ENCODE measurements at places on chromosomes 12 and 14.

DNA sequence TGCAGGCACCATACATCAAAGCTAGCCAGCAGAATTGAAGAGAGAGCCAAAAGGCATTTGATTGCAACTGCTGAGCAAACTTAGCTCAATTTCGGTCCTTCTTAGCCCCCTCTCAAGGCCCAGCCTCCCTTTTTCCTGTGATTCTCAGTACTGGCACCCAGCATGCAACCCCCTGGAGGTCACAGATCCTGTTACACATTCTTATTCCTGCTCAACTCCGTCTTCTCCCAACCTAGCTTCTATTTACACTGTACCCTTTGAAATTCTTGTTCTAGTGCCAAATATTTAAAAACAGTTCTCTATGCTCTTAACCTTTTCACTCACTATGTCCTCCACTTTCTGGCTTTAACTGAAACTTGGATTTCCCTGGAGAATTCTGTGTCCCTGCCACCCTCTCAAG lies 131.3 kb upstream of the CPSF6 start:
- DNase-seq = no peak

DNA sequence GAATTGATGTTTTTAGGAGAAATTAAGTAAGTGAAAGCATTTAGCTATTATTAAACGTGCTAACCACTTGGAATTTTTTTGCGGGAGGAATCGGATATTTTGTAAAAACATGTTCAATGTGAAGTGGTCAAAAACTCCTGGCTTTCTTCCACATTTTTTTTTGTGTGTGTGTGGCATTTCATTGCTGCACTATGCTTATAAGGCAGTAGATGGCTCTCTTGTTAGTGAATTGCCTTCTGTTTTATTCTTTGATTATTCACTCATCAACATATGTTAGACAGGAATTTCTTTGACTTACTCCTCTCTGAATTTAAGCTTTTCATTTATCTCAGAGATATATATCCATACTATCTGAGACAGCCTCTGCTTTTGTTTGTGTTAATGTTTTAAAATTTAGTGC lies 71.3 kb downstream of the DERA start:
- DNase-seq = no peak

DNA sequence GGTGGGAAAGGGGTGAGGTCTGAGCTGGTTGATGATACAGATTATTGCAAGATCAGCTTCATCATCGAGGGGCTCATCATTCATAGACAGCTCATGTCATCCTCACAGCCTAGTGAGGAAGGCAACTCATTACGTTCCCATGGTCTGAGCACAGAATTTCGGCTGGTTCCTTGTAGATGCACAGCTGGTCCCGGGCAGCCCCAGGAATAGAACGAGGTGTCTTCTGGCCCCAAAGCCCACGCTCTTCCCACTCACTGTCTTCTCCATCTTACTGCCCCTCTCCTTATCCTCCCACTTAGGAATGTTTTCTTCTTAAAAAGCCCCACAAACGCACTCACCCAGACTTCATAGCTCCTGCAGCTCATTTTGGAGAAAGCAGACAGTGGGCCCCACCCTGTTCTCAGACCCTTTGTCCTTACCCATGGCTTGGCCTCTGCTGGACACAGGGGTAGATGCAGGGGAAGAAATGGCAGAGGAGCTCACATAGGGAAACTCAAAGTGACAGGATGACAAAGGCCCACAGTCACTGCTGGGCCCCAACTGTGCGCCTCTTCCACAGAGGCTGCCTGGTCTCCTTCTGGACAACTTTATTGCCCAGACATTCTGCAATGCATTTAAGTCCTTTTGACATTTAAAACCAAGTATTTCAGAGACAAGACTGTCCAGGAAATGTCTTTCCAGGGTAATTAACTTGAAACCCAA lies 162.2 kb downstream of the ADGRD1 start:
- DNase-seq = no peak

- no peak for DNase-seq
Measured at GRCh38 chr14:26595926-26596542, 1.8 kb downstream of the NOVA1 start.

DNA sequence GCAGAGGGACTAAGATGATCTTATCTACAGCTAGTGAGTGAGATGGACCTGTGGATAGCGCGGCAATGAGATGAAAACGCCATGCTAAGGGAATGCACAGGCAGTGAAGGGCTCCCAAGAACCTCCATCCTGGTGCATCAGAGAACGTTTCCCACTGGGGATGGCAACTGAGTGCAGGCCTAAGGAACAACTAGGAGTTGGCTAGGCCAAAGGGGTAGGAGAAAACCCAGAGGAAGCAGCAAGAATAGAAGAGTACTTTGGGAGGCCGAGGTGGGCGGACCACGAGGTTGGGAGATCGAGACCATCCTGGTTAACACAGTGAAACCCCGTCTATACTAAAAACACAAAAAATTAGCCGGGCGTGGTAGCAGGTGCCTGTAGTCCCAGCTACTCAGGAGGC lies 24.6 kb upstream of the BATF start:
- no peak for DNase-seq

DNA sequence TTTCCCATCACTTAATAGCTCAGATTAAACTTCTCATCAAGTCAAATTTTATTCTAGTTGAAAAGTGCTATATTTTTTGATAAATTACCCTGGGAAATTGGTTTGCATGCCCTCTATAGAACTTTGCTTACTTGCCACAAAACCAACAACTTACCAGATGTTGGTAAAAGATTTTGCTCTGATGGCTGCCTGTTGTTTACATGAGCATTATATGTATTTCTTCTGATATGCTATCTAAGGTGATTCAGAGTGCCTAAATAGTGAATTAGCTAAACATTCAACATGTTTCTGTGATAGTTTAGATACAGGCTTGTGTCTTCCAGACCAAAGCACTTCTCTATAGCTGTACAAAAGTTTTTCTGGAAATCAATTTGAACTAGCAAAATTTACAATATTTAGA lies 51.0 kb downstream of the PPM1A start:
- no peak for DNase-seq

- no peak for DNase-seq
Measured at GRCh38 chr12:93419388-93420034, 22.2 kb downstream of the UBE2N start.

DNA sequence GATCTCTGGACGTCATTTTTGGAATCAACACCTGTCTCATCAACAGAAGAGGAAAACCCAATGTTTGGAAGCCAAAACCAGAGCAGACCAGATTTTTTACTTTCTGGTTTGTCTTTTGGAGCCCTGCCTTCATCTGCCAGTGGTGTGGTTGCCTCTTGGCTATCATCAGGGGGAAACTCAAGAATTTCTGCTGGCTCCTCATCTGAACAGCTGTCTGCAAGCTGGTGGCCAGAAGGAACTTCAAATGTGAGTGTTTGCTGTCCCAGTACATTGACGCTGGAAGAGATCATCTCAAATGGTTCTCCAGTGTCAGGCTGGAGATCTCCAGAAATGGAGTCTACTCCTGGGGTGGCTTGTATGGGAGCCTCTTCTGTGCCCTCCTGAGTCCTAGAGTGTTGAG lies 13.8 kb downstream of the PLD4 start:
- DNase-seq = no peak

DNA sequence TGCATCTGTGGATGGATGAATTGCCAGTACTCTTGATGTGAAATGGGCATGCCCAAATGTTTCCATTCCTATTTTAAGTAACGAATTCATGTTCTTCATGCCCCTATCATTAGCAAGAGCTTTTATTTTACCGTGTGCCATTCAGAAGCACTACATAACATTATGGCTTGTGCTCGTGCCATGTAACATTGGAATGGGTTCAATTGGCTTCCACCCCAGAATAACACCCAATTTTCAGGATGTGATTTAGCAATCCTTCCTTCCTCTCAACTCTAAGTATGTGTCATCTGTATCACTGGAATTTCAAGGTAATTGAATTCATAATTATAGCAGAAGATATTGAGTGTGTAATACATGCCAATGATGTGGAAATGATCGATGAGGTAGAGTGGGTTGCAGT lies 145.8 kb upstream of the TMPO start:
- no peak for DNase-seq

DNA sequence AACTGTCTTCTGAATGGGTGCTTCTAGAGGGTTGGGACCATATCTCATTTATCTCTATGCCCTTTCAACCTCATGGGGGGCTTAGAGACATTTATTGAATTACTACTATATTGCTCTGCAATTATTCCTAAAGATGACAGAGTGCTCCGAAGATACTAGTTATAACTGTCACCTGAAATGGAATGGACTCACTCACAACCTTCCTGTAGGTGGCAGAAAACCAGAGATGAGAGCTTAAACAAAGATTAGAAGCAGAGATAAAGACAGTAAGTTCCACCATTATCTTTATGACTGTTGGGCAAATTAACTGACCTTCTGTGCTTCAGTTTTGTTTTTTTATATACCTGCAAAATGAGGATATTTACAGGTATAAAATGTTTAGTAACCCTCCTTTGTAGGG lies 31.5 kb upstream of the GTF2A1 start:
- no peak for DNase-seq

GRCh38 chr14:26605602-26606001 lies 7.8 kb upstream of the NOVA1 start:
- no peak for DNase-seq

DNA sequence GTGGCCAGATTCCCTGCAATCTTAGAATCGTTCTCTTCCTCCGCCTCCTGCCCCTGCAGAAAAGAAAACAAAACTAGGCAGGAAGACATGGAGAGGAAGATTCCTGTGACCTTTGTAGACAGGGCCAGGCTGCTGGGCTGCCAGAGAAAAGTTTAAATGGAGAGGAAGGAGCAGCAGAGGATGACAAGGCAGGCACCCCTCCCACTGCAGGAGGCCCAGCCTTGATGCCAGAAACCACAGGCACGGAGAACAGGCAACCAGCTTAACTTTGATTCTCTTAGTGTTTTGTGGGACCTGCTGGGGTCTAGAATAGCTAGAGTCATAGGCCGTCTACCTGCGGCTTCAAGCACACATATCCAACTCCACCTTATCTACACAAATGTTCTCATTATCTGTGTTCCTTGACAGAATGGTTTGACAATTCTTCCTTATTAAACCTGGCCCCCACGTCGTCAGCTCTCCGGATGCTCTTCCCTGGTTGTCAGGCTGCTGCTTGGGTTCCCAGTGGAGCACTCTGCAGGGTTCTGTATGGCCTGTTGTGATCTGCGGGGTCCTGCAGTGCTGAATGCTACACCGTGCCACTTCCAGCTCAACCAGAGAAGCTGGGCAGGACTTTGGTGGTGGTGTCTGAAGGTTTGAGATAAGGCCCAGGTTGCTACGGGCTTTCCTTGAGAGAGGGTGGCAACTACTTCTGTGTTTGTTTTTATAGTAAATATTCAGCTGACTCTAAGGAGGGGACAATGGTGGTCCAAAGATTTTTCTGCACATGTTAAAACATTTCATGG lies 609.5 kb downstream of the AACS start:
- DNase-seq = no peak

DNA sequence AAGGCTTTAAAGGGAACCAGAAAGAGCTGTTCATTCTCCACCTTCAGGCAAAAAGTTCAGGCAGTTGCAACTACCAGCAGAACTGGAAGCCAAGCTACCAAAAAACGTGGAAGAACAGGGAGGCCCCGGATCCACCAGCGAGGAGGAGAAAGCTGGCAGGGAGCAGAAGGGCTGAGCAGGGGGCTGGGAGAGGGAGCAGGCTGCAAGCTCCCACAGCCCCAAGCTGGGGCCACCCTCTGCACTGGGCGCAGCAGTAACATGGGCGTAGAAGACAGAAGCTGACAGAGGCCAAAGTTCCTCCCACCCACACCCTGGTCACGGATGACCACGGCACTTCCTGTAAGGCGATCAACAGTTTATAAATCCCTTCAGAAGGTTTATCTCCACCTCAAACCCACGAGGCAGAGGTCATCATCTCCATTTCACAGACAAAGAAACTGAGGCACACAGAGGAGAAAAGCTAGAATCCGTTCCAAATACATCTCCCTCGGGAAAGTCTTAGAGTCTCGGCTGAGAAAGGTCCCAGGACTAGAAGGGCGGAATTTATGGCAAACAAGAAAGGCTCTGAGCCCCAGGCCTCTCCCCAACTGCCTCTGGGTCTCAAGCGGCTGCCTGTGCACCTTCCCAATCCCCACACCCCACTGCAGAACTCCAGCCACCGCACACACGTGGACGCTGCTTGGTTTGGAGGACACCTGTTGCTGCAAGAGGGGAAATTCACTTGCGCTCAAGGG lies 1.8 kb downstream of the CCDC85C start:
- no peak for DNase-seq

- DNase-seq = no peak
Measured at GRCh38 chr12:111182382-111182781, 186.5 kb downstream of the PHETA1 start.

- DNase-seq = no peak
Measured at GRCh38 chr14:95185033-95185766, 27.9 kb upstream of the DICER1 start.

GRCh38 chr14:99537399-99537798 lies 56.2 kb downstream of the CCNK start:
- no peak for DNase-seq

DNA sequence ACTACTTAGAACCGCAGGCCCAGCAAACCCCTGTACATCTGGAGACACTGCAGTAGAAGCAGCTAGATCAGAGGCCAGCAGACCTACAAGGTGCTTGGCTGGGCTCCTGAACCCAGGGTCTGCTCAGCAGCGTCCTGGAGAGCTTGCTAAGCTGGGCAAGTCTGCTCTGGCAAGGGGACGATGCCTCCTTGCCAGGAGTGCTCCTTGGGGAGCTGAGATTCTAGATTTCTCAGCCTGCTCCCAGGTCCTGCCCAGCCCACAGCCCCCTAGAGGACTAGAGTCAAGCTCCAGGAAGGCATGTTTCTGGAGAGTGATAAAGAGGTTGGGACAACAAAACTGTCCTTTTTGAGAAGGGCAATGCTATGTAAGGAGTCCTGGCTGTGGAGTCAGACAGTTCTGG lies 60.3 kb downstream of the HSPB8 start:
- DNase-seq = no peak

DNA sequence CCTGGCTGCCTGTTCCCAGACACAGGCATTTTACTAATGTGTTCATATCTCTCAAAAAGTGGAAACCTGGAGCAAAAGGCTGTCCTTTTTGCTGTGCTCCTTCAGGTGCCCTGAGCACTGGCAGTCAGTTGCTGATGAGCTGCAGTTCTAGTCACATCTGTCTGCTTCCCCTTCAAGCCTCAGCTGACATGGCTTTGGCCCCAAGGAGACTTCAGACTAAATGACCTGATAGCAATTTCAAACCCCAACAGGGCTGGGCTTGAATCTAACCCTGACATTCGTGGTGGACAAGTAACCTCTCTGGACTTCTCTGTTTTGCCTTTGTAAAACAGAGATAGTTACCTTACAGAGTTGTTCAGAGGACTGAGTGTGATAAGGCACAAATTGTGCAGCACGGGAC lies 5.7 kb downstream of the SERPINA9 start:
- DNase-seq = no peak

GRCh38 chr14:99389174-99389826 lies 91.4 kb downstream of the SETD3 start:
- no peak for DNase-seq

All from activated CD4-positive, alpha-beta T cell treated with anti-CD3 and anti-CD28 coated beads for 1 hour (primary cell).